Stimulated activated naive CD8-positive, alpha-beta T cell treated with anti-CD3 and anti-CD28 coated beads, Interleukin-15, amount 100 ng/mL, for 72 hours (primary cell): ENCODE measurements at places on chromosomes 6 and 20.

DNA sequence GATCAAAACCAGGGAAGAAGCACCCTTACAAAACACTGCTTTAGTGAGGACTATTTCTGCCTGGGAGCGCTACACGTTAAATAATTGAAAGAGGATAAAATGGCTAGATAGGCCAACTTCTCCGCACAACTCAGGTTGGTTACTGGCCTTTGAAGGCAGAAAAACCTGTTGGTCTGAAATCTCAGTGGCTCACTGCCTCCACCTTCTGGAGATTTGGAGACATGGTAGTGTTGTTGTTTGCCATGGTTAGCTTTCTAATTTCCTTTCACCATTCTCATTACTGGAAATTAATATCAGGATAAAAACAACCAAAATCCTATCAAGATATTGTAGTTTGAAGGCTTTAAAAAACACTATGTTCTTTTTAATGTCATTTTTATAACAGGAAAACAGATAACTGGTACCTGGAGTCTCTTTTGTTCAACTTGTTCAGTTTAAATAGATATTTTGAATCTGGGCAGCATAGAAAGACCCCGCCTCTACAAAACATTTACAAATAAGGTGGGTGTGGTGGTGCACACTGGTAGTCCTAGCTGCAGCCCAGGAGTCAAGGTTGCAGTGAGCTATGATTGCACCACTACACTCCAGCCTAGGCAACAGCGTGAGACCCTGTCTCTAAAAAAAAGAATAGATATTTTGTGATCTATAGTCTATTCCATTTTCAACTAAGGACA is 27.5 kb upstream of the BCLAF1 start:
- DNase-seq: peak; percentile 62

- no peak for DNase-seq
Measured at GRCh38 chr20:19609642-19610223, 148.3 kb upstream of the RIN2 start.

- DNase-seq: no peak
Measured at GRCh38 chr6:40960742-40961430, 78.1 kb downstream of the UNC5CL start.

- no peak for DNase-seq
Measured at GRCh38 chr20:3406481-3407039, 909 bp downstream of the DNAAF9 start.

GRCh38 chr6:61887423-61887822 is 398.6 kb downstream of the KHDRBS2 start:
- DNase-seq: no peak

DNA sequence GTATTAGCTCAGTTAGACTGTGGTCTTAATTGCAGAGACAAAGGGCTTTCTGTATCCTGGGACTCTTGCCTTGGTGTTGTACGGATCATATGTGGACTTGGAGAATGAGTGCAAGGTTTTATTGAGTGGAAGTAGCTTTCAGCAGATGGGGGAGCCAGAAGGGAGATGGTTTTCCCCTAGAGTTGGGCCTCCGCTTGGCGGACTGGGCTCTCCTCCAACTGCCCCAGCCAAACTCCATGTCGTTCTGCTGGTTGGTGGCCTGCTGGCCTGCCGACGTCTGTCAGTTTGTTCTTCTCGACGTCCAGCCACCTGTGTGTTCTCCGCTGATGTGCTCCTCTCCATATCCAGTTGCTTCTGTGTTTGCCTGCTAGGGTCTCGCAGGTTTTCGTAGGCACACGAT is 189.5 kb upstream of the FLRT3 start:
- DNase-seq: no peak

DNA sequence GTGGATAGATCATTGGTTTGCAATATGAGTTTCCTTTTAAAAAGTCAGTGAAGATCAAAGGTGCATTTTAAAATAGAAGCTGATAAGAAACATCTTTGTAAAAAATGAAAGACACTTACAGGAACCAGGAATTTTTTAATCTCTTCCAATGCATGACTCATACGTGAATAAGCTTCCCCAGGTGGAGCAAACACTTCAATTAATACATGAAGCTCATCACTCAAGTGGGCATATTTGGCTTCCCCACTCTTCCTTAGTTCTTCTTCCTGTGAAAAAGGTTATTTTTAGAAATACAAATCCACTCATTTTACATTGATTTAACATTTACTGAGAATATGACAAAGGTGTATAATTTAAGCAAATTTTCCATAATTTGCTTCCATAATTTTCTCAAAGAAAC is 308.1 kb downstream of the KHDRBS2 start:
- no peak for DNase-seq

DNA sequence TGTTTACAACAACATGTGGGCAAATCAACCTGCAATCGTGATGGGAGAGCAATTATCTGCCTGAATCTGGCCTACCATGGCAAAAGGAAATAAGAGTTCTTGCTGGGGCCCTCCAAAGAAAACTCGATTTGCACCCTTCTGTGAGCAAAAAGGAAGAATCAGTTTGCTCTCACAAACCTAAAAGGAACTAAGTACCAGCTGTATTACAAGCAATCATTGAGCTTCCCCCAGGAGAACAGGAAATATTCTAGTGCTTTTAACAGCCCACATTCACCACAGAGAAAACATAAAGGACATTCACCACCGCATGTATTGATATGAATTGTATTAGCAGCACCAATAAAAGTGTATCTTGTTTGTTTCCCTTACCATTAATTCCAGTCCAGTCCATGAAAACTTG is 75.0 kb downstream of the MBOAT1 start:
- DNase-seq: no peak

DNA sequence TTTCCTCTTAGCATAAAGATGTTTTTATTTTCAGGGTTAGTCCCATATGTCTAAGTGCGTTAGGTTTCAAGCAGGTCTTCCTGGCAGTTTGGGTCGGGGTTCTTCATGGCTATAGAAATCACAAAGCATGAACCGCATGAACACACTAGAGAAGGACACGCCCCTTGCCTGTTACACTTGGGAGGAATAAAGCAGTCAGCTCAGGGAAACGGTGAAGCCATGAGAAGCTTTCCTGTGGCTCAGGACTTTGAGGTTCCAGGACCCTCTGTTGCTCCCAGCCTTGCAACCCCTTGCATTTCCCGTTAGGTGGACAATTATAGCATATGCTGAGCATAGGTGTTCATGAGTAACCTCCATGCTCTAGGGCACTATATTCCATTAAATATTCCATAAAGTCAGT is 96.7 kb downstream of the SYCP2 start:
- DNase-seq: no peak

- DNase-seq: no peak
Measured at GRCh38 chr6:143823548-143823947, 19.6 kb upstream of the LTV1 start.

- peak; percentile 32 for DNase-seq
Measured at GRCh38 chr20:24955045-24955444, 6.0 kb downstream of the CST7 start.

GRCh38 chr20:24778585-24779031 is 170.5 kb upstream of the CST7 start:
- no peak for DNase-seq

DNA sequence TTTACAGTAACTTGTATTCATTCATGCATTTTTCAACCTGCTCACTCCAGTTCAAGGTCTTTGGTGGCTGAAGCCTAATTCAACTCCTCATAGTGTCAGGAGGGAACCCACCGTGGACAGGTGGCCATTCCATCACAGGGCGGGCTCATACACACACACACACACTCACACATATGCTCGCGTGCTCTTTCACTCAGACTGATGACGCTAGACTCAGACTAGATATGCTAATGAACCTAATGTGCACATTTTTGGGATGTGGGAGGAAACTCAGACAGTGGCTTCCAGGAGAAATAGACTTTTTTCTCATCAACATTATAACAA is 56.7 kb downstream of the TRIM27 start:
- DNase-seq: no peak

DNA sequence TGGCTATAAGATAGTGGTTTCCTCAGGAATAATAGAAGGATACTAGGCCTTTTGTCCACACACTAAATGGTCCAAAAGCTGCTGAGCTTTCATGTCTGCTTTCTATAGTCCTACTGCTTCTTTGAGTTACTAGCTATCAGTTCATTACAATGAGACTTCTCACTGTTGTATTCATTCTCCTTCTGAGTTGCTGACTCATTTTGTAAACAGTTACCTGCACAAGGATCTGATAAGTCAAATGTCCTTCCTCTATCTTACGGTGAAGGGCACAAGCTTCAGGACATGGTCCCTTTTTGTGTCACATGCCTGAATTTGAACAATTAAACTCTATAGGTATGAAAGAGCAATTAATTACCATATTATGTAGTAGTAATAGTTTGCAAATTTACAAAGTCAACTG is 90.5 kb downstream of the MAN1A1 start:
- no peak for DNase-seq

DNA sequence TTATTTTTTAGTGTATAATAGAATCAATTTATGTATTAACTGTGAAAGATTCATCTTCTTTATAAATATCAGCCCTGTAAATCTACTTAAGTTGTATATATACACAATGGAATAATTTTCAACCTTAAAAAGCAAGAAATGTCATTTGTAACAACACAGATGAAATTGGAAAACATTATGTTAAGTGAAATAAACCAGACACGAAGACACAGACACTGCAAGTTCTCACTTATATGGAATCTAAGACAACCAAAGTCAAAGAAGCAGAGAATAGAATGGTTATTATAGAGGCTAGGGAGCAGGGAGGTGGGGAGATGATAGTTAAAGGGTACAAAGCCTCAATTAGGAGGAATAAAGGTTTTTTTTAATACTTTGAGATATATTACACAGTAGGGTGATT is 1404.4 kb downstream of the HACE1 start:
- no peak for DNase-seq

GRCh38 chr6:158972241-158973233 is 27.5 kb downstream of the RSPH3 start:
- DNase-seq: no peak

DNA sequence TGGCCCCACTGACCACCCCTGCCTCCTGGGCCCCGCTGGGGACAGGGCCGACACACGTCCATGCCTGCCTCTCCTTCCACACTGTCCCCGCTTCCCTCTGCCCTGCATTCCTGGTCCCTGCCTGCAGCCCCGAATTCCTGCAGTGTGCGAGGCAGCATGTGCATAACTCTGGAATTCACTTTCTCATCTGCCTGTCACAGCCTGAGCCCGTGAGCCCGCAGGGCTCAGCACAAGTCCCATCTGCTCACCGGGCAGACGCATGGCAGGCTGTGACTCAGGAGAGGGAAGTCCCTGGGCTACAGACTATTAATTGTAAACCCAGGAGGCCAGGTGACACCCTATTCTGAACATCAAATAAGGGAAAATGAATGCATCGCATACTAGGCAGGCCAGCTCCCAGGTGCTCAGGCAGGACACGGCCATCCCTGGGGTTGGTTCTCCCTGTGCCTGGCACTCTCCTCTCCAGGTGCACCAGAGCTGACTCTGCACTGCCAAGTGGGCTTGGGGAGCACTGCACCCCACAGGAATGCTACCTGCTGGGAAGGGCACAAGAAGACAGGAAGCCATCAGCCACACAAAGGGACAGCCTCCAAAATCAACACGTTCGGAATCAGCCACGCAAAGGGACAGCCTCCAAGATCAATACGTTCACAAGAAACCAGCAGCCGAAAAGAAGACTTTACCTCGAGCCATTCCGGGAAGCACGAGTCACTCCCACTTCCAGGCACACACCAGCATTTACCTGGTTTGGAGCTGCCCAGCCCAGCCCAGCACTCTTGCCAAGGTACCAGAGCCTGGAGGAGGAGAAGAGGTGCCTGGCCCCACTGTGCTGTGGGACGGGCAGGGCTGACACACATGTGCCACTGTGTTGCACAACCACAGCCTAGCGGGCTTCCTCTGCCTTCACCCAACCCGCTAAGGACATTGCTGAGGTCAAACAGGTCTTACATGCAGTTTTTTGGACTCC is 65.9 kb downstream of the DLL1 start:
- no peak for DNase-seq

DNA sequence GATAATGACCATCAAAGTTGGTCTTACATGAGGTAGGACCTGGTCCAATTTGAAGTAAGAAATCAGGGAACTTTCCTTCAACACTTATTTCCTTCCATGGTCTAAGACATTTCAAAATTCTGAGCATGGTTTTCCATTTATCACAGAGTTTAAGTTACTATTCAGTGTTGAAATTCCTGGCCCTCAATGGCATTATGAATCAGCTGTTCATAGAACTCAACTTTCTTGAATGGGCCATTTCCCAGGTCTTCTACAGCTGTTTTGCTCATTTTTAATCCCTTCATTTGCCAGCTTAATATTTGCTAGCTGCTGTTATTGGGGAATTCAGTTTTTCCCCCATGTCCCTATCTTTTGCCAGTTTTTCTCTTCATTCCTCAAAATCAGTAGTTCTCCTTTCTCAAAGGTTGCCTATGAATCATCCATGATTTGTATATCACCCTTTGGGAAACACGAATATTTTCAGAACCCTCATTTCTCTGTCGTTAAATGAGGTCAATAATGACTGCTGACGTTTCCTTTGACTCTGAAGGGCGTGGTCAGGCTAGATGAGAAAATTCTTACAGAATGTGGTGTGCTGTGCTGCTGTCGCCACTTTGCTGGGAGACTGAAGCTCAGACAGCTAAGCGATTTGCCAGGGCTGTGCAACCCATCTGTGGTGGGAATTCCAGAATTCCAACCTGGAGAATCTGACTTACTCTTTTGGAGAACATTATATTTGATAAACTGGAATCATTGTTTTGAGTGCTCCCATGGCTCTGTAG is 216.5 kb upstream of the FLRT3 start:
- no peak for DNase-seq

GRCh38 chr6:123529058-123529457 is 107.7 kb downstream of the TRDN start:
- no peak for DNase-seq

DNA sequence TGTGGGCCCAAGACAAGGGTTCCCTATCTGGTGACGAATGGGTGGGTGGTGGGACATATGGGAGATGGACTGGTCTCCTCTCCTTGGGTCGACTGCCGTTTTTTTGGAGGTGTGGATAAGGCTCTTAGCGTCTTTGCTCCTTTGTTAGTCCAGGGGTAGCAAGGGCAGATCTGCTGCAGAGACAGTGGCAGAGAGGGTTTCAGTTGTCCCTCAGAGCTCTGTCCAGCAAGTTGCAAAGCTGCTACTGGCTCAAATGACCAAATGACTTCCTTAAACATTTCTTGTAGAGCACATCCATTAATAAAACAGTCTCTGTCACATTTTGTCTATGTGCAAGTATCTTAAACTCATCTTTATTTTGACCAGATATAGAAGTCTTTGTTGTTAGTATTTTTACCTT is 508.0 kb upstream of the ADGRB3 start:
- no peak for DNase-seq

DNA sequence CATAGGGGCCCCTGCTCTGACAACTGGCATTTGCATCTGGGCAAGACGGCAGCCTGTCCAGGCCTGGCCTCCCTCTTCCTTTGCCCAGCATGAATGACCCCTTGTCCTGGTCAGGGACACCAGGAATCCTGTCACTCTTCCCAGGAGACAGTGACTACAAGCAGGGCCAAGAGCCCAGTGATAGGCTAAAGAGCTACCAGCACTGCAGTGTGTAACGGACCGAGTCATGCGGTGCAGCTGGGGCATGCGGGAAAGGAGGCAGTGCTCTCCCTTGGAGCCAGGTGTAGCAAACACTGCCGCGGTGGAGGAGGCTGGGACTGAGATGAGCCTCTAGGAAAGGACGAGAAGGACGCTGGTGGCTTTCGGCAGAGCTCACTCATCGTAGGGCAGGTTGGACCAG is 38.7 kb upstream of the DSP start:
- no peak for DNase-seq

GRCh38 chr6:75882734-75883133 is 133.7 kb downstream of the MYO6 start:
- no peak for DNase-seq
